Mucosa of gallbladder (tissue), 1 donor: ENCODE measurements at places on chromosomes 16 and 17. TPM values are rescaled to one million over a fixed set of nuclear protein-coding genes. Genes with fewer than 3 reads are reported as not detected.

DNA sequence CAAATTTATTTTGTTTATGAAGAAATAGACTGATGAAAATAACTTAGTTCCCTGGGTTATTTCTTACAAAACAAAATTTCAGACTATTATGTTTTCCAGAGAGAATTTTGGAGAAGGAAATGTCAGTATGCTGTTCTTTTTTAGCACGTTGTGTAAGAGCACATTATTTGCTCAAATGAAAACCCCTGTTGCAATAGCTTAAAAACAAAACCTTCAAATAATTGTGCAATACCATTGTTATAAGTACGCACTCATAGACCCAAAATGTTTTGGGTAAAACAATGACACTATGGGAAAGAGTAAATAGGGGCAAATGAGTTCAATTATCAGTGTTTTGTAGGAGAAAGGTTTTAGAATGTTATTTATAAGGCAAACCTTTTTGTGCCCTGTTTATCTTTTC, 18.2 kb downstream of the VMP1 start:
- DNase-seq = no peak

GRCh38 chr16:85561248-85562092, 51.7 kb upstream of the GSE1 start:
- DNase-seq = no peak

DNA sequence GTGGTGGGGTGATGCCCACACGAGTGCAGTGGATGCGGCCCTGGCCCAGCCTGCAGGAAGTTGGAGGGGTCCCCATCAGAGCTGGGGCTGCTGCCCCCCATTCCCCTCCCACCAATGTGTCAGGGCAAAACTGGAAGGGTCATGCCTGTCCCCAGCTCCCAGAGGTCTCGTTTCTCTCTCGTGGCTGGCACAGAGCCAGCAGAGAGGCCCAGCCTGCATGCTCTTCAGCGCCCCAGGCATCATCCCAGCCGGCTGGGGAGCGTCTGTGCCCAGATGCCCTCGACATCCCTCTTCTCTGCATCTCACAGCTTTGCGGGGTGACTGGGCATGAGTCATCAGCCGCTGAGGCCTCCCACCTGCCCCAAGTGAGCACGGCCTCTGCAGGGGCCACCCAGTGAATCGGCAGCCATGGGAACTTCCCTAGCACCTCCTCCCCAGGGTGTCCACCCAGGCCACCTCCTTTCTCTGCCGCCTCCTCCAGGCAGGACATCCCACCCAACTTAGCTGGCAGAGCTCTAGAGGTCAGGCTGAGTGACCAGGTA, 9.8 kb upstream of the CSNK1D start:
- DNase-seq = no peak

GRCh38 chr16:500709-501108, 26.8 kb upstream of the CAPN15 start:
- DNase-seq = no peak

Gene MT1F
- total RNA-seq = 36.6 TPM

GRCh38 chr17:47741793-47742145, 8.7 kb downstream of the TBX21 start:
- no peak for DNase-seq

GRCh38 chr17:4395111-4395478, 28.6 kb upstream of the UBE2G1 start:
- no peak for DNase-seq

DNA sequence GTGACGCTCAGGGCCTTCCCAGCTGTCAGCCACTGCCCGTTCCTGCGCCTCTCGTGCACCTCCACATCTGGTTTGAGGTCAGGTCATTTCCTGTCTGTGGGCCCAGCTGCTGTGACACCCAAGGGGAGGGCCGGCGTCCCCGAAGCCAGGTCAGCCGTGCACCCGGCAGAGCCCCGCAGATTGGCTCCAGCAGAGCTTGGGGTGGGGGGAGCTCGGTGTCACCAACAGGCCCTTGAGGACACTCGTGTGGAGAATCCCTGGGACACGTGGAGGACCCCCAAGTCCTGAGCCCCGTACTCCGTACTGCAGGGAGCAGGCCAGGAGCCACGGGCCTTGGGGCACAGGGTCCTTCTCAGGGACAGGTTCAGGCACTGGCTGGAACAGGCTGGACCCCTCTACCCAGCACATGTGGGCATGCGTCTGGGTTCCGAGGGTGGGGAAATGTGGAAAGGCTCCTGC, 4.8 kb downstream of the SPATA2L start:
- DNase-seq = no peak

DNA sequence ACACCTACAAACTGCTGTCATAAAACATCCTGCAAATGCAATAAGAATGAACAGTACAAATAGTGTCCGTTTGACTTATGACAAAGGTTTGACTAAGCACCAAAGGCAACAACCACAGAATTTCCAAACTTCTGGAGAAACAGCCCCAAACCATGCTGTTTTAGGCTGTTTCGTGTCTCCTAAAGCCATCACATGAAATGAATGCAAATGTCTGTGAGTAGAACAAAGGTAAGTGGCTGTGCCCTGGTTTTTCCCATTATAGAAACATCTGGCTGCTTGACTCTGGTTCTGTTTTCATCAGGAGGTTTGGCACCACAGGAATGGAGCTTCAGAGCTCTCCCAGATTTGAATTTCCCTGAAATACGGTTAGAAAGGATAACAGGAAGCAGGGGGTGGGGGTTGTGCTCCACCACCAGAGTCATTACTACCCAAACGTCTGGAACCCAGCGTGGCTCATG, 4.6 kb upstream of the EMP2 start:
- no peak for DNase-seq

Gene TBC1D3H
- not detected for total RNA-seq

GRCh38 chr17:31072186-31072585, 22.6 kb upstream of the NF1 start:
- DNase-seq = no peak

DNA sequence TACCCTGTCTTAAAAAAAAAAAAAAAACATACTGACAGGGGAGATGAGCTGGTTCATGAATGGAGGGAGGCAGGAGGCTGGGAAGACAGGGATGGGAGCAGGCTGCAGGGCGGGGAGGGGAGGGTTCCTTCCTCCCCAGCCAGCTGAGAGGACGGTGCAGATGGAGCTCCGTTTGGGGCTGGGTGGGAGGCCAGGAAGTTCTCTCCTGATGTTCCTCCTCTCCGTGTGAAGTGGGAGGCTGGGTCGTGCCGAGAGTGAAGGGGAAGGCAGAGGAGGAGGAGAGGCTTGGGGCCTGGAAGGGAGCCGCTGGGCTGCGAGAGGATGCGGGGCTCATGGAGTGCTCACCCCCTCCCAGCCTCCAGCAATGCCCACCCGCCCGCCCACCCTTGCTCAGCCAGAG, 21.3 kb downstream of the SBK1 start:
- DNase-seq = no peak

DNA sequence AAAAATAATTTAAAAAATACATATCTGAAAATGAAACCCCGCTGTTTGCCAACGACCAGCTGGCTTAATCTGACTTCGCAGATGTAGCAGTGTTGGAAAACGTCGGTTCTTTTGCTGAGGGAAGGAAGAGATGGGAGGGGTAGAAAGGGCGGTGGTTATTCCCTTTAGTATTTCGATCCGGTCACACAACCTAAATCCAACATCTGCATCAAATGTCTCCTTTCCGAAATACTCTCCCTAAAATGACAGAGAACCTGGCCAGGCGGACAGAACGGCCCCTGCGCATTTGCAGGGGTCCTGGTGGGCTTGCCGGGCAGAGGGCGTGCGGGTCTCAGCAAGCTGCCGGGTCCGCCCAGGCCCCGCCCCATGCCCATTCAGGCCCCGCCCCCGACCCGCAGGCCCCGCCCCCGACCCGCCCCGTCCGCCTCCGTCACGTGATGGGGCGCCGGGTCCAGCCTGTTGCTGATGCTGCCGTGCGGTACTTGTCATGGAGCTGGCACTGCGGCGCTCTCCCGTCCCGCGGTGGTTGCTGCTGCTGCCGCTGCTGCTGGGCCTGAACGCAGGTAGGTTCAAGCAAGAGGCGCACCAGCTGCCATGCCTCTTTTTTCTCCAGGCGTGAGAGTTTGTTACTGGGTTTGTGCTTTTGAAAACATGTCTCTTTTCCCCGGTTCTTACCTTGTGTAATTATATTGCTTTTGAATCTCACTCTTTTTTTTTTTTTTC, at the start of gene SCPEP1:
TSS of gene SCPEP1 (plus strand) at position 459 of the 723 bp plus-strand sequence. CDS start at position 488, 29 bp downstream.
- peak; percentile 83 for DNase-seq

Gene SP6
- 0.14 TPM for total RNA-seq

Gene TPSG1
- 1.6 TPM for total RNA-seq

Gene CCL4
- 27.6 TPM for total RNA-seq

DNA sequence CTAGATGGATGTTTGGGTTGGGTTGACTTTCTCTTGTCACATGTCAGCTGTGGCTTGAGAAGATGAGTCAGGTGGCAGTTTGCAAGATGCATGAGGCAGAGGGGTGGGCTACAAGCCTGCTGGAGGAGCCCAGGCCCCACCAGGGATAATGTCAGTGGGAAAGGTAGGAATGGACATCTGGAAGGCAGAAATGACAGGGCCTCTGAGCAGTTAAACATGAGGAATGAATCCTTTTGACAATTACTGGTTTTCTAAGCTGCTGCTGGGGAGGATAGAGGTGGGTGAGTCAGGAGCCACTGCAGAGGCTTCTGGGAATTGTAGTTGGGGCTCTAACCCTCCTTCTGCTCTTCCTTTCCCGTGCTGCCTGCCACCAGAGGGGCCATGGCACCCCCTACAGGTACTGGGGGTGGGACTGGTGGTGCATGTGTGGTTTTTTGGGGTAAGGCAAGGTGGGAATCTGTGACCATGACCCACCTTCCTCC, 15.7 kb downstream of the SLC52A1 start:
- DNase-seq = no peak

Gene ITGAX
- 16.1 TPM for total RNA-seq

DNA sequence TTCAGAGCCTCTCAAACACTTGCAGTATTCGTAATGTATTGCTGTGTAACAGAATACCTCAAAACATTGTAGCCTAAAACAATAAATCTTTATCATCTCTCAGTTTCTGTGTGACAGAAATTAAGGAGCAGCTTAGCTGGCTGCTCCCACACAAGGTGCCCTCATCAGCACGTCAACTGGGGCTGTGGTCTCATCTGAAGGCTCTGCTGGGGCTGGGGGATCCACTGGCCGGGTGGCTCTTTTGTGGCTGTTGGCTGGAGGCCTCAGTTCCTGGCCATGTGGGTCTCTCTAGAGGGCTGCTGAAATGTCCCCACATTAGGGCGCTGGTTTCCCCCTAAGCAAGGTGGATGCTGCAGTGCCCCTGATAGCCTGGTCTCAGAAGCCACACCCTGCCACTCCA, 113.4 kb upstream of the CIBAR2 start:
- DNase-seq = no peak

Gene HIC1
- total RNA-seq = 20.8 TPM

DNA sequence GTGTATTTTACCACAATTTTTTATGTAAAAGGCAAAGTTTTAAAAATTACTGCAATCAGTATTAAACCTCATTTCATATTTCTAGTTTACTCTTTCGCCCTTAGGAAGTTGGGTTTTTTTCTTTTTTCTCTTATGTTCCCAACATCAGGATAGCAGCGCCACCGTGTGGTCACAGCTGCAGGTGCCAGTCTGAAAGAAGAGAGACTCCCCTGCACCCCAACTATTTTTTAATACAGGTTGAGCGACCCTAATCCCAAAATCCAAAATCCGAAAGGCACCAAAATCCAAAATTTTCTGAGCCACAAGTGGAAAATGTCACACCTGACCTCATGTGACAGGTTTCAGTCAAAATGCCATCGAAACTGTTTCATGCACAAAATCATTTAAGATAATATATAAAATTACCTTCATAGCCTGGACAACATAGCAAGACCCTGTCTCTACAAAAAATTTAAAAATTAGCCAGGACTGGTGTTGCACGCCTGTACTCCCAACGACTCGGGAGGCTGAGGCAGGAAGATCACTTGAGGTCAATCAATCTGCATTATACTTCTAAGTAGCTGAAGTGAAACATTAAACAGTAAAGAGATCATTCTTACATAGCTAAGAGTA, 21.8 kb upstream of the ASGR2 start:
- DNase-seq = peak; percentile 77

DNA sequence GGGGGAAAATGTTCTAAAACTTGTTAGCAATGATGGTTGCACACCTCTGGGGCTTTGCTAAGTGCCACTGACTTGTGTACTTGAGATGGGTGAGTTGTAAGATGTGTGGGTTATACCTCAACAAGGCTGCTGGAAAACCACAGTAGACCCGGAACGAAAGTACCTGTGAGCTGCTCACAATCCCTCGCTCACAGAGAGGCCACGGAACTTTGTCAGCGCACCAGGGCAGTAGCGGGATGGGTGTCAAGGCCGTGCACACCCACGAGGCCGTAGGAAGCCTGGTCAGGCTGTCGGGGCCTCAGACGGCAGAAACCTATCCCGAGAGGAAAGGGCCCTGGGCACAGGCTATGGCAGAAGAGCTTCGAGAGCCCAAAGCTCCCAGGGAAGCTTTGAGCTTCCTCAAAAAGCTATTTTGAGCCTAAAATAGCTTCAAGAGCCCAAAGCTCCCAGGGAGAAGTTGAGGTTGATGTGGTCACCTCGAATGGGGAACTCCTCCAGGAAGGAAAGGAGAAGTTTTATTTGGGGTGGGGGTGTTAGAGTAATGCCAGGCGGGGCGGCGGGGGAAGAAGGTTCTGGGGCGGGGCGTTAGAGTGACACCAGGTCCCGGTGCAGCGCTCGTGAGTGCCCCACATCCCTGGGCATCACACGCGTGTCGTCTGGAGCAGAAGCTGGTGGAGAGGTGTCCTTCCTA, 19.0 kb downstream of the CBFA2T3 start:
- no peak for DNase-seq

- DNase-seq = no peak
These were observed 276.6 kb downstream of the CPPED1 start for GRCh38 chr16:12527071-12527470.

- DNase-seq = peak; percentile 31
These were observed 3.9 kb upstream of the SETD1A start for GRCh38 chr16:30953511-30954124.

Gene ST6GALNAC1
- 61.0 TPM for total RNA-seq

DNA sequence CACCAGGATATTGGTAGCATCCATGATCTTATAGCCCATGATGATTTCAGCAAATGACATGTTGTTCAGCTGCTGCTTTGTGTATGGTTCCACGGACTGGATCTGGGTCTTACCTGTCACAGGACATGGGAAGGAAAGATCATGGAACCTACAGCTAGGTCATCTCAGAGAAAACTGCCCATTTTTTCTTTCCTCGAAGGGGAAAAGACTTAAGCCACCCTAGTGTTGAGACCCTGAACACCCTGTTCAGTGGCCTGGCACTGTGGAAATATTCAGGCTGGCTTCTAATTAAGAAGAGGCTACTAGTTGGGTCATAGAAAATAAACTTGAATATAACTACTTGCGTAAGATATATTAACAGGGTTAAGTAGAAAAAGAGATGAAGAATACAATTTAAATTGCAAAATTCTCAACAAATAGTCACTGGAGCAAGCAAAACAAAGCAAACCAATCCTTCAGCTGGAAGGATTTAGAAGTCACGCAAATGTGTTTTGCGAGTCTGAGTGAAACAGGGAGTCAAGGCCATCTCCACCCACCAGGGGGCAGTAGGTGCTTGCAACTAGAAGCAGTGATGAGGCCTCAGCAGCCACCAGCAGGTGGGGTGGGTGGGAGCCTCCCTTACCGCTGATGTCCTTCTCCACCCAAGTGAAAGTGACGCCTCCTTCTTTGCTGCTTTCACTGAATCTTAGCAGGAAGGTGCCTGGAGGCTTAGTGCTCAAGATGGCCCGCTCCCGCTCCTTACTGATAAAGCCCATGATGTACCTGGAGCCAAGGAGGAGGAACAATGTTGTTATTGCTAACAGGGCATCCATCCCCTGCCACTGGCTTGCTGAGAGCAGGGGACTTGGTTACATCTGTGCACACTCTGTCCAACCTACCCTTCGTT, 34.3 kb downstream of the STAT5A start:
- DNase-seq = peak; percentile 94
